GM04503 (cell line): ENCODE measurements at places on chromosomes 16 and 17.

- no peak for DNase-seq
These were observed 22.1 kb upstream of the GNA13 start for GRCh38 chr17:65078441-65079160.

DNA sequence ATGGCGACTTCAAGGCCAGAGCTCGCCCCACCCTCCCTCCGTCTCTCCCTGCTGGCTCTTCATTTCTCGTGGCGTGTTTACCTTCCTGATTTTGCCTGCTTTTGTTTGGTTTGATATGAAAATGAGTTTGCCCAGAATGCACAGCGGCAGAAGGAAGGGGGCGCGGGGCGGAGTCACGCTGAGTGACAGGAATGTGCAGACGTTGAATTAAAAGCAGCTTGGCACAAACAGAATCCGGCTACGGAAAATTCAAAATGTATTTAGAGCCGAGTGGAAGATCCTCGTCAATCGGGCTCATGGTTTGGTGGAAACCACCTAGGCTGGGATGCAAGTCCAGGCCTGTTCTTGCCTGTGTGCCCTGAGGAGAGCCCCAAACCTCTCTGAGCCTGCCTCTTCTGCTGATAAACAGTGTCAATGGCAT, 102.7 kb downstream of the SDK2 start:
- DNase-seq = no peak

DNA sequence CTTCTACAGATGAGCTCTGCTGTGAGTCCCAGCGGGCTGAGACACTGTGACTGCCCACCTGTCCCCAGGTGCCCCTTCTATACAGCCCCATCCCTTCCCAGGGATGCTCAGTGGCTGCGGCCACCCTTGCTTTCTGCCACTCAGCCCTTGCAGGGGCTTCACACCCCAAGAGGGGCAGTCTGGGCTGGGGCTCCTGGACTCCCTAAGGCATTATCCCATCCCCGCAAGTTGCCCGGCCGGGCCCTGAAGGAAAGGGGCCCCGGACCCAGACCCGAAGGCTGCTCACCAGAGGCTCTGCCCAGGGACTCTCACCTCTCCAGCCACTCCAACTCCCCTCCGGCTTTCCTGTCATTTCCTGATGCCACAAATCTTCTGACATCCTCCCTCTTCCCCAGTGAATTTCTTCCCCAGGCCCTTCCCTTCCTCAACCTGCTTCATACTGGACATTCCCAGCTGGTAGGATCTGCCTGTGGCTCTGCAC, 88.5 kb upstream of the TOB1 start:
- no peak for DNase-seq

GRCh38 chr17:33858682-33859081, 396.4 kb upstream of the CCL2 start:
- DNase-seq = no peak

GRCh38 chr16:23146877-23147601, 2.2 kb downstream of the USP31 start:
- DNase-seq = no peak

DNA sequence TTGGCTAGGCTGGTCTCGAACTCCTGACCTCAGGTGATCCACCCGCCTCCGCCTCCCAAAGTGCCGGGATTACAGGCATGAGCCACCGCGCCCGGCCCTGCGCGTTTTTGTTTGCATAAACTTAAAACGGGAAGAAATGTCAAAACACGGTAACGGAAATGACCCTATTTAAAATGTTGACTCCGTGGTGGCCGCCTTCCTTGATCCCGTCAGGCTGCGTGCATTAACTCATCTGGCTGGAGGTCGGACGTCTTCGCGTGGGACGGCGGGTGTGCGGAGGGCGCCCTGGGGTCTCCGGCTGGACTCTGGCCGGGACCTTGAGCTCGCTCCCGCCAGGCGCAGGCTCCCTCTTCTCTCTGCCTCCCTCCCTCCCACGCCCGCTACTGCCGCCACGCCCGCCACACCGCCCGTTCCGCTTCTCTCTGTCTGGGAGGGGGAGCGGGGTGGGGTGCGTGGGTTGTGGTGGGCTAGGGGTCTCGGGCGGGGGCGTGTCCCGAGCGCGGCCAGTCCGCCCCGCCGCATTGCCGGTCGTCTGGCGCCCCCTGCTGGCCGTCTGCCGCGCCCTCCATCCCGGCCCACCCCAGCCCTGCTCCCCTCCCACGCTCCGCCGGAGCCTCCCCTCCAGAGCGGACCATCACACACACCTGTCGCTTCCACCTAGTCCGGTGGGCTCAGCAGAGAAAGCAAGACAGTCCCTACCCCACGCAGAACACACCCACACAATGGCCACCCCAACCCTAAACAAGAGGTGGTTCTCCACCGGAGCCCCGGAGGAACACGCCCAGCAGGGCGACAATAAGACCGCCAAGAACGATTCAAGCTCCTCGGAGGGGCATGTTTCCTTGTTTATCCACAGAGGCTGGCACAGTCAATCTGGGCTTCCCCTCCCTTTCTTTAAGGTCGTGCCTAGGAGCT, 1.2 kb upstream of the CCDC42 start:
- DNase-seq = no peak

DNA sequence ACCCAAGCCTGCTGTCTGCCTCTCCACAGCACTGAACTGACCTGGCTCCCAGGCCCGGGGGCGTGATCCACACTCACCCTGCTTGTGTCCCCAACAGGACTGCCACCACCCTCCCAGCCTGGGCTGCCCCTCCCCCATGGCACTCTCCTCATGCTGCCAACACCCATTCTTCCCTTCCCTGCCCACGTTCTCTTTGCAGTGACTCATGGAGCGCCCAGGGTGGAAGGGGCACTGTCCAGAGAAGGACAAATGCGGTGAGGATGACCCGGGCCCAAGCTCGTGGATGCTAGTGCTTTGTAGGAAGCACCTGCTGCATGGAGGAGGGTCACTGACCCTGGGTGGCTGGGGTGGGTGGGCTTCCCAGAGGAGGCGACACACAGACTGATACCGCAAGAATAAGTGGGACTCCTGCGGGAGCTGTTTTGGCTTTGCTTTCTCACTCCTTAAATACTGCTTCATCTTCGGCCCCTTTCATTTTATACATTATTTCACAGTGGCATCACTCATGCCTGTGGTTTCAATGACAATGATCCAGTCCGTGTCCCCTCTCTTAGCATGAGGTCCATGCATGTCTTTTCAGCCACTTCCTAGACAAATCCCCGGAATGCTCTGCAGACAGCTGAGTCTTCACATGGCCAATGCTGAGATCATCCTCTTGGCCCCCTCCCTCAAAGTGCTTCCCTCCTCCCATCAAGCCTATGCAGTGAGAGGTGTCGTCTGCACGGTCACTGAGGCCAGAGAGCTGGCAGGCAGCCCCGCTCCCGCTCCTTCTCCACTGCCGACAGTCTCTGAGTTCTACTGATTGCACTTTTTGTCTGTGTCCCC, 17.6 kb downstream of the CDK5R1 start:
- DNase-seq = no peak

DNA sequence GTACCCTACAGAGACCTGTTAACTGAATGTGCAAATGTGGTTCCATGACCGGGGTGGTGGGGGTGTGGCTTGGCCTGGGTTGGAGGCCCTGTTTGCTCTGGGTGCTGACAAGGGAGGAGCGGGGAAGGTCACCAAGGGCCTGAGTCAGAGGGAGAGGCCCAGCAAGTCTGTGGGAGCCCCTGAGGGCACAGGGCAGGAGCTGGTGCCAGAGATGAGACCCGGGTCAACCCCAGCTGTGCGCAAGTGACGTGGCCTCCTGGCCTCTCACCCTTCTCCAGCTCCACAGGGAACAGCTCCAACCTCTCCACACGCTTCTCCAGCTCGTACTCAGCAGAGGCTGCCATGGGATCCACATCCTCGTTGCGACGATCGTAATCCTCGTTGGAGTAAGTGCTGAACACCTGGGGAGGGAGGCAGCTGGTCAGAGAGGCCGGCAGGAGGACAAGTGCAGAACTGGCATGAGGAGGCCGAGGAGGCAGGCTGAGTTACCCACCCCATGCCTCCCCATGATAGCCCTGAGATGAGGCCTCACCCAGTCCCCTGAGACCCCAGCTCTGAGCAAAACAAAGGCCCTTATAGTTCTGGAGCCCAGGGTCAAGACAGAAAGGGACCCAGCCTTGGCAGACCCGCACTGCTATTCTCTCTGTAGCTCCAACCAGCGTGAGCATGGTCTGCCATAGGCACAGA, 5.5 kb downstream of the PPP1R9B start:
- DNase-seq = no peak

DNA sequence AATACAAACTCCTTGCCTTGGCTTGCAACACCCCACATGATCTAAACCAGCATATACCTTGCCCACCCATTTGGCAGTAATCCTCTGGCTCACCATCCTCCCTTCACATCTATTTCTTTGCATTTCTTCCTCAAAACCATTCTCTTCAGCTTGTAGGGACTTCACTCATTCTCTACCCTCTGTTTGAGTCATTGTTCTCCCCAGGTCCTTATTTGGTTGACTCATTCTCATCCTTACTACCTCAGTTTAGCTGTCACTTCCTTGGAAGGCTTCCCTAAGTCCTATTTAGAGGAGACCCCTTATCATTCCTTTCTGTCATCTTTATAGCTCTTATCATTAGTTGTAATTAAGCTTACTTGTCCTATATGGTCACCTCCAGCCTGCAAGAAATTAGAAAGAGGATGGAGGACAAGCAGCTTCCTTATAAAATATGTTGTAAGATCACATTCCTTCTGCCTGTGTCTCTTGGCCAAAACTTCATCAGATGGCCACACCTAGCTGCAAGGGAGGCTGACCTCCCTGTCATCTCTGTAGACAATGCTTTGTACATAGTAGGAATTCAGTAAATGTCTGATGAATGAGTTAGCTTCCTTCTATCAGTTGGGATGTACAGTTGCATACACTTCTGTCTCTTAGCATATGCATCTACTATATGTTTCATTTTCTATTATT, 1.7 kb downstream of the TTC19 start:
- no peak for DNase-seq

GRCh38 chr17:29369831-29370735, 20.1 kb upstream of the TAOK1 start:
- peak; percentile 62 for DNase-seq
